Inflammatory macrophage (primary cell): ENCODE measurements at places on chromosomes 12 and 14.

DNA sequence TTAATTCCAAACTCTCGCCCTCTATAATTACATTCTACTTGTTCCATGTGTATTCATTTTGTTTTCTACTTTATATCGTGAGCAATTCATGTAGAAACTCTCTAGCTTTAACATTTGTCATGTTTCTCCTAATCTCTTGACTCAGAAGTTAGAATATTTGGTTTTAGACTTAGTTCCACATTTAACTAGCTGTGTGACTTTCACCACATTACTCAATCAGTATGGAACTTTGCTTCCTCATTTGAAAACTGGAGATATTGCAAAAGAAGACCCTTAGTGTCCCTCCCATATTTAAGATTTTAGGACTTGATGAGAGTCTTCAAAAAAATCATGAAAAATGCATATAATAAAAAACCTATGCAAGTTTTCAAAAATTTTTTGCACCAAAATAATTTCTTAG lies 447.5 kb downstream of the GXYLT1 start:
- DNase-seq, result peak; percentile 70

- no peak for DNase-seq
Observed at GRCh38 chr12:27824126-27824842, 44.2 kb upstream of the MANSC4 start.

DNA sequence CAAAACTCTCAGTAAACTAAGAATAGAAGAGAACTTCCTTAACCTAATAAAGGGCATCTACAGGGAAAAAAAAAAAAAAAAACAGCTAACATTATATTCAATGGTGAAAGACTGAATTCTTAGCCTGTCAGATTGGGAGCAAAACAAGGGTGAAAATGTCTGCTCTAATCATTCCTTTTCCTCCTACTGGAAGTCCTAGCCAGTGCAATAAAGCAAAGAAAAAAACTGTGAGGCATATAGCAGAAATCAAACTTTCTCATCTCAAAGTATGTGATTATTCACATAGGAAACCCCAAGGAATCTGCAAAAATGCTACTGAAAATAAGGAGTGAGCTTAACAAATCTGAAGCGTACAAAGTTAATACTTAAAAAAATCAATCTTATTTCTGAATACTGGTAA lies 170.7 kb downstream of the NUAK1 start:
- no peak for DNase-seq

DNA sequence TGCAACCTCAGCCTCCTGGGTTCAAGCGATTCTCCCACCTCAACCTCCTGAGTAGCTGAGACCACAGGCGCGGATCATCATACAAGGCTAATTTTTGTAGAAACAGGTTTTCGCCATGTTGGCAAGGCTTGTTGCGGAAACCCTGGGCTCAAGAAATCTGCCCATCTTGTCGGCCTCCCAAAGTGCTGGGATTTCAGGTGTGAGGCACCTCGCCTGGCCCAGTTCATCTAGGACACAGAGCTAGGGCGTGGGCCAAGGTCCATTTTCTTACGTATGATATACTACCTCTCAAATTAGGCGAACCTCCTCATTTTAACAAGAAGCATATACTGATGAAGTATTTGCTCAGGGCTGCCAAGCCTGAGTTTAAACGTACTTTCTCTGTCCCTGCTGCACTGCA lies 2.1 kb downstream of the RPS29 start:
- no peak for DNase-seq

- DNase-seq, result no peak
Observed at GRCh38 chr14:42490536-42490935, 883.9 kb downstream of the LRFN5 start.

DNA sequence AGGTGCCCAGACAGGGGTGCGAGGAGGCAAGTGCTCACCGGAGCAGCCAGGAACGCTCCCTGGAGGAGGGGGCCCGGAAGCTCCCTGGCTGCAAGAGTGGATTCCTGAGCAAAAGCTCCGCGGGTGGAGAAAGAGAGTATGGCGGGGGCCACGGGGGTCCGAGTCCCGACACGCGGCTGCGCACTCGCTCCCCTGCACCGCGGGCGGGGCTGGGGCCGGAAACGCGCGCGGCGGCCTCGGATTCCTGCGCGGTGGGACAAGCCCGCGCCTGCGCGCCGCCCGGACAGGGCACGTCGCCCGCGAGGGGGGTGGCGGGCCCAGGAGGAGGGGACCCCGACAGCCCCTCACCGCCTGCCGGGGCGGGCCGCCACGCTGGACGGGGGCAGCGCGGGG lies 27.8 kb upstream of the GPR132 start:
- no peak for DNase-seq

DNA sequence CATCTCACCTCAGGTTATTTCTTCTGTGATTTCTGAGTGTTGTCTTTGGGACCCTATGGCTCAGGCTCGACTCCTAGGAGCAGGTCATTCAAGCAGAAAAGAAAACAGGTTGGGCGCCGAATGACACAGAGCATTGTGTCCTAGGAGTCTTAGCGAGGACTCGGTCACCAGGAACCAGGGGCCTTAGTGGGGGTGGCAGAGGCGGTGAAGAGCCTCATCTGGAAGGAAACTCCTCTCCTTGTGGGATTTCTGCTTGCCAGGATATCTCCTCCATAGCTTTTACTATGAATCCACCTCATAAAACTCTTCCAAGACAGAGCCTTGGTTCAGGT lies 630 bp downstream of the PLEKHH1 start:
- DNase-seq, result no peak

DNA sequence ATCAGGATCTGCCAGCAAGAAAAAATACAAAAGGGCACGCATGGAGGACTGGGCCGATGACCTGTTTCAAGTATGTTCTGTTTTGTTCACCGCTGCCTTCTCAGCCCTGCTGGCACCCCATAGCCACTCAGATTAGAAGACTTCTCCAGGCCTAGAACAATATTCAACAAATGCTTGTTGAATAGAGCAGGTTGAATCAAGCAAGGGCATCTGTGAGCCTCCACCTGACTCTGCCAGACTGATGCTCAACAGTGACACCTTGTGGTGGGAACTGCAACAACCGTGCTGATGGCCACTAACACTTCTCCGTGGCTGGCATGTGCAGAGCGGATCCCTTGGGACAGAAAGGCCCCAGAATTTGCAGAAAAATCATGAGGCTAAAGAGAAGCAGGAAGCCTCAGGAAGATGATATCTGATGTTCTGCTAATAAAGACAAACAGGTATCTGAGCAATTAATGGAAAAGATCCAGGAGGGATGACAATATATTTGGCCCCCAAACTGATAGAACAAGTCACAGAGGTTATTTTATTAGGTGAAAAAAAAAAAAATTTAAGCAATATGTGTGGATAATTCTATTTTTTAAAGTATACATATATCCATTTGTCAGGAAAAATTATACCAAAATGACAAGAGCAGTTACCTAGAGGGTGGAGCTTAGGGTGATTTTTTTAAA lies 114.3 kb downstream of the KSR2 start:
- peak; percentile 59 for DNase-seq

GRCh38 chr14:70796551-70796950 lies 12.8 kb downstream of the MAP3K9 start:
- no peak for DNase-seq

- DNase-seq, result no peak
Observed at GRCh38 chr12:41731691-41732090, 413.0 kb downstream of the GXYLT1 start.

DNA sequence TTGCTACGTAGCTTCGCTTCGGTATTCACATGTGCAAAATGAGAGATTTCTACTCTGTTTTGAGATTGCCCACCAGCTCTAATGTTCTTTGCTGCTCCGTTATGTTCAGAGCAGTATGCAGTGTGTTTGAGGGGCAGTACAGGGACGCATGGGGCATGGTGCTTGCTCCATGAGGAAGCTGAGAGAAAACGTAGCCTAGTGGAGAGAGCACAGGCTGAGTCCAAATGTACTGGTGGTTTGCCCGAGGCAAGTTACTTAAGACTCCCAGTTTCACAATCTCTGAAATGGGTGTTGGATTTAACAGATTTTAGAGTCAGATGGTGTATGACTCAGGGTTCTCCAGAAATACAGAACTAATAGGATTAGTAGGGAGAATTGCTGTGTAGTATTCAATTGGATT lies 310.5 kb downstream of the ETNK1 start:
- no peak for DNase-seq

- DNase-seq, result no peak
Observed at GRCh38 chr12:45226021-45226420, 10.1 kb downstream of the ANO6 start.

DNA sequence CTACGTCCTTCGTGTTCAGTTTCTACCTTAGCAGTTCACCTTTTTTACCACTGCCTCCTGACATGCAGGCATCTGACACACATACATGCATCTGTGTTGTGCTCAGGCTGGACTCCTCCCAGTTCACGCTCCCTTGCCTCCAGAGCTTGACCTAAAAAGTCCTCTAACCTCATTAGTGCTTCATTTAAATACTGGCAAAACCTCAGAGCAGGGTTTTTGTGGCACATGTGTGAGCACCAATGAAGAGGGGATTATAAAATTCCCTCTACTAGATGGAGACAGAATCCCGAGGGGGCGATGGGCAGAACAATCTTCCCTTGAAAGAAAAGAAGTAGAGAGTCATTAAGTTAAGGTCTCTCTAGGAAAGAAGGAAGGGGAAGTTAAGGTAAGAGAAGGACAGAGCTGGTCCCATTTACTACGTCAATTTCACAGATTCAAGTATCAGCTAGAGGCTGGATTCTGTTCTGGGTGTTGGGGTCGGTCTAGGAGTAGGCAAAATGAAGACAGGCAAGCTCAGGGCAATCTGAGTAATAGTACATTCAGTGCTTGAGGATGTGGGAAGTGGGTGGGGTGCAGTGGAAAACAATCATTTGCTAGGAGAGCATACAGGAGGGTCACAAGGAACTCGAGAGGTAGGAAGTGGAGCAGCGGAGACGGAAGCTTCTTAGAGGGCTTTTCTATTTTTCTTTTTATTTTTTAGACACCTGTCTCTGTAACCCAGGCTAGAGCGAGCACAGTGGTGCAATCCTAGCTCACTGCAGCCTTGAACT lies 7.5 kb downstream of the HAL start:
- no peak for DNase-seq

GRCh38 chr12:119008691-119009221 lies 27.4 kb downstream of the SRRM4 start:
- DNase-seq, result no peak

DNA sequence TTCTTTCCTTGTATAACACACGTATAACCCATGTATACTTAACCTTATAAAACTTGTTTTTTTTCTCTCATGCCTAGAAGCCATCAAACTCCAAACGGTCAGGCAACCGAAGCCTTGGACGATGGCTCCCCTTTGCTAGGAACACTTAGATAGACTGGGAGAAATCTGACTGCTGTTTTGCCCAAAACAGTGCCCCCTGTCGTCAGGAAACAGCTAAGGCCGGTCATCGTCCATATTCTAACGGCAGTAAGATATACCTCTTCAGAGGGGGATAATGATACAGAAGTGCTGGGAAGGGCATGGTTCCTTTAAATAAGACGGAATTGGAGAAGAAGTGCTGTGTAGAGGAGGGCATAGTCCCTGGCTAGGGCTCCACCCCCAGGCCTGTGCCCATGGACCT lies 130.5 kb downstream of the SLC41A2 start:
- DNase-seq, result no peak

DNA sequence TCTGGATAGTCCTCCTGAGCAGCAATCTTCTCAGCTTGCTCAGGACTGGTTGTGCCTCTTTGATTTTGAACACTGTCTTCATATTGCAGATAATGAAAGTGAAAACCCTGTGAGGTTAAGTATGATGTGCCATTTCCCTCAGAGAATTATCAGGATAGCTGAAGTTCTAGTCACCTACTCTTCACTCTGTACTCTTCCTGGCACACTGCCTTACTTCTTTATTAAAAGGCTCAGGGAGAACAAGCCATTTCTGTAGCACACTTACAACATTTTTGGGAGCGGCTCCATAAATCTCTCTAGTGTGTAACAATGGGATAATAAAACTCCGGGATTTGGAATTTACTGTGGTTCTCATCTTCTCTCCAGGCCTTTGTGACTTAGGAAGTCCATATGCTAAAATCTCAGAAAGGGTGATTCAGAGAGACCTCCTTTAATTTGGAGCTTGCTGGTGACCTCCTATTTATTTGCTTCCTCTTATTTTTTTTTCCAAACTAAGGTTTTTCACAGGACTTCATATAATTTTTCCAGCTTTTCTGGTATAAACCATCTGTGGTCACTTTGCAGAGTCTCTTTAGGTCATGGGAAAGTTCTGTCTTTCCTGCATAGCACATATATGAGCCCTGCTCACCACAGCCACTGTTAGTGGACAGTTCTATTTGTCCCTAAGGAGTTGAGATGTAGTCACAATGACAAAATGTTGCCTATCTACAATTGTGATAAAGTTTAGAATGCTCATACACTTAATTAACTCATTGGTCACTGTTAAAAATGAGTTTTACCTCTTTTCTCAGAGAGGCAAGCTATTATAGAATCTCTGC lies 53.5 kb upstream of the LDHB start:
- DNase-seq, result no peak

DNA sequence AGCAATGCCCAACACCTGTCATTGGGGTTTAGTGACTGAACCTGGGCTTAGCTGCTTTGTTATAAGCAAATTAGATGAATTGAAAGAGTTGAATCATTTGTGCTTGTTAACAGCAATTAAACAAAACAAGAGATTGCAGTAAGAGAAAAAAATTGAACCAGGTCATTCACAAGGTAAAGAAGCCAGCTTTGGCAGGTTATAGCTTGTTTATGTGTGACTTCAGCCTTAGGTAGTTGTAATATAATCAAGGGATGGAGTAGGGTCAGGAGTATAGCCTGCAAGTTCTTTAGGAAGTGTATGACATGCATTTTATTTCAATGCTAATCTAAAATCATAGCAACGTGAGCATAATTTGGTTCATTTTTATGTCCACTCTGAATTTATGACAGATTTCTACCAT lies 63.4 kb upstream of the PLEKHG3 start:
- DNase-seq, result no peak

- DNase-seq, result no peak
Observed at GRCh38 chr12:70652451-70652850, 15.2 kb upstream of the PTPRB start.

- DNase-seq, result no peak
Observed at GRCh38 chr14:51333901-51334521, 94.0 kb downstream of the TMX1 start.

GRCh38 chr14:69696204-69696527 lies 70.8 kb upstream of the SRSF5 start:
- no peak for DNase-seq

GRCh38 chr12:951176-951575 lies 1.7 kb upstream of the RAD52 start:
- DNase-seq, result no peak

DNA sequence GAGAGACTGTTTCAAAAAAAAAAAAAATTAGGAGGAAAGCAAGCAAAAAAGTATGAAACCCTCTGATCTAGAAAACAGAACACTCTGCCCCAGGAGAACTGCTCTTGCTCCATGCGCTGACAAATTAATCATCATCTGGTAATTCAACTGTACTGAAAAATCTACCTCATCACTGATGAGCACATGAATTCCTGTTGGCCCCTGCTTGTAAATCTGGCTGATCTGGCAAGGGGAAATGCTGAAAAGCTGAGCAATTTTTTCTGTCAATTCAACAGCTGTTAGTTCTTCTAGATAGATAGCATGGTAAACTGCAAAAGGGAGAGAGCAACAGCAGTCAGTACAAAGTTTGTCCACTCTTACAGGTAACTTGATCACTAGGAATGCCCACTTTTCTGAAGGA lies 15.2 kb upstream of the CSRNP2 start:
- DNase-seq, result no peak
